Stimulated activated CD4-positive, alpha-beta T cell treated with anti-CD3 and anti-CD28 coated beads, TNF-alpha, amount 100 ng/mL, for 24 hours (primary cell): ENCODE measurements at places on chromosomes 1 and 21.

DNA sequence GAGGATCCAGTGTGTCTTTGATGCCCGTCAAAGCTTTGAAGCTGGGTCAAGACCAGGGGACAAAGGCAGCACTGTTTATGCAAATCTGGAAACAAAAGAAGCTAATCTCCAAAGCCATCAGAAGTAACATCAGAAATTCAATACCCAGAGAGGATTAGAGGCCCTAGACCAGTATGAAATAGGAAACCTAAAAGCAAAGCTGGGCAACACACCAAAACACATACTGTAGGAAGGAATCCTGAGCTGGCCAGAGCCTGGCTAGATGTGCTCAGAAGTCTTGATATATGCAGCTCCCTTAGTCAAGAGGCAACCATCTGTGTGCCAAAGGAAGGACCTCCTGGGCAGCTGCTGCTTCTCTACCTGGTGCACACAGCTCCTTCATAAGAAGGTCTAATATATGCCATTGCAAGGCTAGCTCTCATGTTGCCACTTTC lies 12.3 kb downstream of the COLGALT2 start:
- no peak for DNase-seq

DNA sequence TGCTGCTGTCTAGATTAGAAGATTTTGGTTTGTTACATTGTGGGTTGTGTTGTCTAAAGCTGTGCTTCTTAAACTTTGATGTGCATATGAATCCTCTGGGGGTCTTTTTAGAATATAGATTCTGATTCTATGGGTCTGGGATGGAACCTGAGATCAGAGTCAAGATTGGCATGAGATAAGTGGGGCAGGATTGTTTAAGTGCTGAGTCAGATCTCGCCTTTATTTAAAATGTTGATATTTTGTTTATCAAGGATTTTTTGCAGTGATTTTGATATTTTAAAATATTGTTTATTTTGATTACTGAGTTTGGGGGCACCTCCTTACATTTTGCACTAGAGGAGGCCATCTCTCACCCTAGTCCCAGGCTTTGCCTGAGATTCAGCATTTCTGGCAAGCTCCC lies 114.8 kb downstream of the LAMC2 start:
- no peak for DNase-seq

GRCh38 chr21:41251961-41252642 lies 64.5 kb upstream of the FAM3B start:
- no peak for DNase-seq

DNA sequence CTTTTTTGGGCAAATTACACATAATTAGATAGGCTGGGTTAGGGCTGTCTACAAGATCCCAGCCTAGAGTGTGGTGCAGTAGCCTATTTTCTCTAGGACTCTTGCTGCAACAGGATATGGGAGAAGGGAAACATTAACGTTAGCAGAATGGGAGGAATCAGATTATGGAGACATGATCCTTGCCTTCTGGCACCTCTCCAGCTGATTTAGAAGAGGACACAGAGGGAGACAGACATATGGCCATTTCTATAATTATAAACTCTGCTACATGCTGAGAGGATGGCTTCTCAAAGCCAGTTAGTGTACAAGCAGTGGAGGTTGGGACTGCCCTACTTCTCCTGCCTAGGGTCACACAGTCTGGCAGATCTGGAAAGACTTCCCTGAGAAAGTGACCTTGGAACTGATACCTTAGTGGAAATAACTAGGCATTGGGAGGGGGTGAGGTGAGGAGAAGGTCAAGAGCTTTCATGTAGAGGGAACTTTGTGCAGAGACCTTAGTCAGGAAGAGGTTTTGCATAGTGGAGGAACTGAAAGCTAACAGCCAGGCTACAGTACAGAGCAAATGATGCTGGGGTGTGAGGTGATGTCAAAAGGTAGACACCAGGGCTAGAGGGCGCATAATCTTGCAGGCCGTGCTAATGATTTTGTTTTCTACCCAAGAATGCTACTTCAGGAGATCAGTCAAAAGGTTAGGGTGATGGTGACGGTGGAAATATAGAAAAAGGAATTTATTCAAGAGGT lies 1.2 kb upstream of the CD1D start:
- no peak for DNase-seq

- DNase-seq: no peak
Observed at GRCh38 chr1:182338806-182339370, 52.7 kb downstream of the GLUL start.

DNA sequence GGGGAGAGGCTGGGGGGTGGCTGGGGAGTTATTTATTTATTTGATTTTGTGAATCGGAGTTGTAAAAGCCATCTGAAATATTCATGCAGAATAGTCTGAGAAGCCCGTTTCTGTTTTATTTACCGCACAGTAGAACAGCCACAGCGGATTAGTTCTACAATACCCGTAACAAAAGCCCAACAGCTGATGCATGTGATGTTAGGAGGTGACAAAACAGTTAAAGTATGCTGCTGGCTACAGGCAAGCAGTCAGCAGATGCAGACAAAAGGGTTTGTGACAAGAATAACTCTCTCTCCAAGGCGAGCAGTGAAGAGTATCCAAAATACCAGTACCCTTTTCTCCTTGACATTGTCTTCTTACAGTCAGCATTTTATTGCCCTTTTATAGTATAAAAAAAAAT lies 42.0 kb downstream of the PROX1 start:
- no peak for DNase-seq

GRCh38 chr1:97783751-97784150 lies 137.1 kb downstream of the DPYD start:
- no peak for DNase-seq

DNA sequence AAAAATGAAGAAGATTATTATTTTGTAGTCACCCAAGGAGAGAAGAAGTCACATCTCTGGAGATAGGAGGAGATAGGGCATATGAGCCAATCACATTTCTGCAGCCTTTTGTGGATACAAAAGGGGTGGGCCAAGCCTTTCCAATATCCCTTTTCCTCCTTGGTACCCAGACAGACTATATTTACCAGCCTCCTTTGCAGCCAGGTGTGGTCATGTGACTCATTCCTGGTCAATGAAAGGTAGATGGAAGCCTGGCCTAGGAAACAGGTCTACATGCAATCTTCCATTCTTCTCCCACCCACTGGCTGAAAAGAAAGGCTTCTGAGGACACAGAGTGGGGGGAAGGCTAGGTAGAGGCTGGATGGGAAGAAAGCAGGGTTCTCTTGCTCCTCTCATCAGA lies 58.1 kb upstream of the ERG start:
- no peak for DNase-seq

- no peak for DNase-seq
Observed at GRCh38 chr21:32330784-32331311, 32.2 kb downstream of the MRAP start.

GRCh38 chr1:243411472-243411871 lies 155.6 kb downstream of the SDCCAG8 start:
- DNase-seq: no peak

GRCh38 chr1:108120163-108120562 lies 80.0 kb downstream of the SLC25A24 start:
- no peak for DNase-seq

DNA sequence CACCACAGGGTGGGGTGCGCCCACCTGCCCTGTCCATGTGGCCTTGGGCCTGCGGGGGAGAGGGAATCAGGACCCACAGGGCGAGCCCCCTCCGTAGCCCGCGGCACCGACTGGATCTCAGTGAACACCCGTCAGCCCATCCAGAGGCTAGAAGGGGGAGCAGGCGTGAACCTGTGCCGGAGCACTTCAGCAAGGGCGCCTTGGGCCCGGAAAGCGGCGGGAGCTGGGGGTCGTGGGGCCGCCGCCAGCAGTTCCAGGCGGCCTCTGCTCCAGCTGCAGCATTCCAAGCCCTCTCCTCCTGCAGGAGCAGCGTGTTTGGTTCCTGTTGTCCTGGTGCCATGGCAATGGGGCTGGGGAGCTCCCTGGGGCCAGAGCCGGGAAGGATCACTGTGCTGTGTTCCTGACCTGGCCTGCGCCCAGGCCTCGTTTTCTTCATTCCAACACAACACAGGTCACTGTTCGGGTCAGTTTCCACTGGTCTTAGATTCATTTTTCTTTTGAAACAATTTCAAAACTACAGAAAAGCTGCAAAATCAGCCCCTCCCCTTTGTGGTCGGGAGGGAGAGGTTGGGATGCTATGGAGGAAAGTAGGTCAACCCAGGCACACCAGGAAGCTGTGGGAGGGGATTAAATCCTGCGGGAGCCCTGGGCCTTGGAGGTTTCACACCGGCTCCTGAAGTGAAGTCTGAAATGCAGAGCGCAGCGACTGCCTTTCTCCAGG lies 18.8 kb downstream of the SLX9 start:
- no peak for DNase-seq
